ENCODE measurements at places on chromosomes 1 and 21. TPM values are rescaled to one million over a fixed set of nuclear protein-coding genes. Genes with fewer than 3 reads are reported as not detected.

GRCh38 chr1:61391730-61392129 lies 309.4 kb downstream of the NFIA start:
- no peak for DNase-seq

Gene CLIC6
- total RNA-seq: 3.3 TPM

DNA sequence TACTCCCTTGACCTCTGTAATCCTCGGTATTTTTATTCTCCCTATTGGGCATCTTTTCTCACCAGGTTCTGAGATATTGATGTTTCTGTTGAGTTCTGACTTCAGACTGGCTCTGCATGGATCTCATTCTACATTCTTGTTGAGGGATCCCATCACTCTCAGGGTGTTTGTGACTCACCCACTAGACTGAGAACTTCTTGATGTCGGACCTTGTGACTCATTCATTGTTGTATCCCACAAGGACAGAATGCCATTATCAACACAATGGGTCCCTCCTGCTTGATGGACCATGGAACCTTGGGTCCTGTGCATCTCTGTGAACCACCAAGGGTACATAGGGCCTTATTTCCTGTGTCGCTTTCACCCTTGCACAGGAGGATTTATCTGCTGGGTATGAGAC lies 174.1 kb downstream of the PBX1 start:
- DNase-seq: no peak

Gene VASH2
- total RNA-seq: 7.6 TPM

GRCh38 chr1:206912445-206913095 lies 9.2 kb downstream of the FCMR start:
- DNase-seq: peak; percentile 72

Gene BSND
- 0.14 TPM for total RNA-seq

GRCh38 chr1:93347334-93347899 lies 1.7 kb downstream of the DR1 start:
- DNase-seq: no peak

Gene ASPM
- 39.7 TPM for total RNA-seq

Gene RAB25
- 17.6 TPM for total RNA-seq

DNA sequence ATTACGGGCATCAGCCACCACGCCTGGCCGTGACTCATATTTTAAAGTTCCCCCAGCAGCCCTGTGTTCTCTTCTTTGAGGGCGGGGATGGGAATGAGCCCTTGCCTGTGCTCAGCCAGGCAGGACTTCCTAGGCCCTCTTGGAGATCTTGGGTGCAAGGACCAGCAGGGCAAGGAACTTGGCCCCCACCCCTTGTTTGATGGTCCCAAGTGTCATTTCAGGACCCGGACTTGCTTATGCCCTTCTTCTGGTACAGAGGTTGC lies 9.3 kb downstream of the RASSF5 start:
- DNase-seq: no peak

DNA sequence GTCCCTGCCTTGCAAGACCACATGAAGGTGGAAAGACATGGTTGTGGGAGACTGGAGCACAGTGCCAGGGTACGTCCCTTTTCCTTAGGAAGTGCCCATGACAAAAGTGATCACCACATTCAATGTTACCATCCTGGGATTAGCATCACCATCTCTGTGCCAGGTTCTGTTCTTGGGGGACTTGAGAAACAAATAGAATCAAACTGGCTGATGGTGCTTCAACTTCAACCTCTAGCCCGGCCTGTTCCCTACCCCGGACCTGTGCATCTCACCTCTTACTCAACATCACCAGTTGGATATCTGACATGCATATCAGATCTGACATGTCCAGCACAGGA lies 153.3 kb downstream of the GRIK3 start:
- no peak for DNase-seq

- DNase-seq: no peak
Observed at GRCh38 chr1:214920337-214920736, 162.2 kb upstream of the KCNK2 start.

Gene SELE
- 2.8 TPM for total RNA-seq

Gene COPA
- total RNA-seq: 80.2 TPM

Gene EFCAB7
- 12.7 TPM for total RNA-seq

- DNase-seq: no peak
Observed at GRCh38 chr1:46130121-46130520, 2.3 kb downstream of the PIK3R3 start.

Gene TMCO4
- 6.0 TPM for total RNA-seq

Gene LAMC1
- total RNA-seq: 20.5 TPM

DNA sequence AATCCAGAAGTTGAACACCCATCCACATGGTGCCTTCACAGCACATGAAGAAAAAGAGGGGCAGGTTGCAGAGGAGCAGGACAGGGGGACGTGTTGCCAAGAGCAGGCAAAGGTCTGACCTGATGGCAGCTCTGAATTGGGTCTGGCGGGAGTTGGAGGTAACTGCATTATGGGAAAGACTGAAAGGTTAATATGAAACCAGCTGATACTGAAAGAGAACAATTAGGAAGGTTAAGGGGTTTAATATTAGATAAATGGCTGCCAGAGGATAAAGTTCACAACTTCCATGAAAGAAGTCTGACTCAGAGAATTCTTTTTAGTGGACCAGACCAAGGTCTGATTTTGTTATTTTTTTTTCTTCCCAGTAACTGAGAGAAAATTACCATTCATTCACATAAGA lies 76.1 kb downstream of the CD58 start:
- no peak for DNase-seq

- DNase-seq: no peak
Observed at GRCh38 chr1:148160048-148160342, 7.9 kb upstream of the NBPF11 start.

DNA sequence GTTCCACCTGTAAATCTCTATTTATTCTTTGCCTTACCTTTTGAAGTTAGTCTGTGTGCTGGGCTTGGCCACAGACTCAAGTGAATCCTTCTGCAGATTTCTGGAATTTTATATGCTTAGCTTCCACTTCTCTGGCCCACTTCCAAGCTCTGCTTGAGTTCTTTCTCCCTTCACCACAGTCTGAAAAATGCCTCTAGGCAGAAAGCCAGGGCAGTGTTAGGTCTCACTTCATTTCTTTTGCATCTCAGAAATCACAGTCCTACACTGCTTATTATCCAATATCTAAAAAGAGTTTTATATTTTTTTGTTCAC lies 48.9 kb downstream of the INKA2 start:
- DNase-seq: no peak

- no peak for DNase-seq
Observed at GRCh38 chr1:37096523-37096922, 62.2 kb upstream of the GRIK3 start.

Gene PLA2G5
- 0.09 TPM for total RNA-seq

- no peak for DNase-seq
Observed at GRCh38 chr21:31795992-31796391, 64.1 kb upstream of the SCAF4 start.

Gene KCNAB2
- total RNA-seq: 19.0 TPM

GRCh38 chr21:16307256-16307655 lies 577.5 kb downstream of the USP25 start:
- no peak for DNase-seq

Gene NTMT2
- not detected for total RNA-seq

GRCh38 chr1:6601923-6602668 lies 573 bp downstream of the KLHL21 start:
- DNase-seq: peak; percentile 35

DNA sequence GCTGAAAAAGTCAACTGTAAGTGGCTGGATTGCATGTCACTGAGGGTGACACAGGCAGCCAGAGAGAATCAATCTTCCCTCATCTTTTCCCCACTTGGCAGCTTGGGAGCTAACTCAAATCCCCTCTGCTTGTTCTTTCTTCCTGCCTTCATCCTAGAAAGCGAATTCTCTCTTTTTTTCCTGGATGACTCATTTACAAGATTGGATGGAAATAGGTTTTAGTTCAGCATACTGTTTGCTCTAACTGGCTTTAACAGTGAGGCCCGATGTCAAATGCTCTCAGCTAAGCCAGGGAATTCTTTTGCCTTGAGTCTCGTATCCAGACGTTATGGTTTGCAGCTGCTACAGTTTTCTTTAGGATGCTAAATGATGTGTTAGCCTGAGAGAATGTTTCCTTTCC lies 72.7 kb downstream of the HUNK start:
- DNase-seq: no peak

DNA sequence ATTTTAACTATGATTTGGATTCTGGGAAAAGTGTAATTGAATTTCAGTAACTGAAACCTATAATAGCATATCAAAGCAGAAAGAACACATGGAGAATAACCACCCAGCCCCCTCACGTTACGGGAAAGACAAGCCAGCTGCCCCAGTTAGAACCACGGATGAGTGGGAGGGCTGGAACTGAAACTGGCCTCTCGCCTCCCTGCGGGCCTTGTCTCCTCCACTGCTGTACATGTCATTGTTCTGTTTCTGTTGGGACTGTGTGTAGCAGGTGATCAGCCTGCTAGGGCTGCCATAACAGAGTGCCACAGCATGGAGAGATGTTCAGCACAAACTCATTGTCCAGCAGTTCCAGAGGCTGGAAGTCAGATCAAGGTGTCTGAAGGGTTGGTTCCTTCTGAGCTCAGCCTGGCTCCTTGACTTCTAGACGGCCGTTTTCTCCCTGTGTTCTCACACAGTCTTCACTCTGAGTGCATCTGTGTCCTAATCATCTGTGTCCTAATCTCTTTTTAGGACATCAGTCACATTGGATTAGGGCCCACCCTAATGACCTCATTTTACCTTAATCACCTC lies 52.4 kb downstream of the MAP3K21 start:
- no peak for DNase-seq

Gene RAB13
- 12.3 TPM for total RNA-seq

- DNase-seq: no peak
Observed at GRCh38 chr1:78237364-78237916, 191.7 kb downstream of the GIPC2 start.

Gene KLHDC7A
- 0.14 TPM for total RNA-seq

- DNase-seq: no peak
Observed at GRCh38 chr1:43425045-43425444, 28.7 kb downstream of the HYI start.

Data from thymus (tissue), 14 donors.